ENCODE measurements at places on chromosomes 16 and 17. TPM values are rescaled to one million over a fixed set of nuclear protein-coding genes. Genes with fewer than 3 reads are reported as not detected.

DNA sequence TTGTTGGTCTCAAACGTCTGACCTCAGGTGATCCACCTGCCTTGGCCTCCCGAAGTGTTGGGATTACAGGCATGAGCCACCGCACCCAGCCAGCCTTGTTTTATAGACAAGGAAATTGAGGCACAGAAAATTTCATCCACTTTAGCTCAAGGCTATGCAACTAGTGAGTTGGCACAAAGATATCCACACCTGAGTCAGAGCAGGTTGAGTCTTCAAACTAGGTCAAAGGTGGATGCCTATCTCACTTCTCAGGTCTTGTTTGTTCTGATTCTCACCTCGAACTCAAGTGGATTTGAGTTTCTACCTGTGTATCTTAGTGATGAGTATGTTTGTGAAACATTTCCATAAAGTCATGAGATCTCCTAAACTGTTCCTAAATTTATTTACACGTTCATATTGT lies 35.6 kb upstream of the GAS7 start:
- H3K4me3 ChIP-seq, result no peak overlapping the region
- no peaks in the 10 kb centered on the region for H3K36me3 ChIP-seq
- H3K27me3 ChIP-seq, result no peaks in the 10 kb centered on the region
- no peaks in the 10 kb centered on the region for H3K4me1 ChIP-seq
- DNase-seq, result no peak
- no peak overlapping the region for H3K27ac ChIP-seq

DNA sequence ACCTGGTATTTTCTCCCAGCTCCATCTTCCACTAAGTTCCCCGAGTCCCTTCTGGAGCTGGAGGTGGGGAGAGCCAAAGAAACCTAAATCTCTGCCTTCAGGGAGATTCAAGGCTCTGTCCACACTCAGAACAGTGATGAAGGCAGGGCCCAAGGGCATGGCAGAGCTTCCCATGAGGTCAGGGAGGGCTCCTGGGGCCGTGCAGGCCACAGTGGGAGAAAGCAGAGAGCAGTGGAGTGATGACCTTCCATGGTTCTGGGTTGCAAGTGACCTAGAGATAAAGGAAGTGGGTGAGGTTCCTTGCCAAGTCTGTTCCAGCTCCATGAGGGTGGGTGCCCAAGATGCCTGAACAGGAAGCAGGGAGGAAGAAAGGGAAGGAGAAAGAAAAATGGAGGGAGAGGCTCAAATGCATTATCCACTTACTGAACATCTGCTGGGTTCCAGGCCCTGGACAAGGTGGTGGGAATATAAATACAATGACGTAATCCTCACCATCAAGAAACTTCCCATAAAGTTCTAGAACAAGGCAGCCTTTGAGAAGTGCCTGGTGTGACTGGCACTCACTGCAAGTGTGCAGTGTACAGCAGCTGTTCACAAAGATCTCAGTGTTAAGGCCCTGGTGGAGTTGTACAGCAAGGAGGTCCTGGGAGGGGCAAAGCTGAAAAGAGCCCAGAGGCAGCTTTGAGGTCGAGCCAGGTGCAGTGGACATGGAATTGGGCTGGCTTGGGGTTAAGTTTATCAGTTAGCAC lies 13.3 kb downstream of the TBKBP1 start:
- peak overlapping the region; percentile 85 for H3K27ac ChIP-seq
- peaks cover 58% of the 10 kb centered on the region for H3K4me1 ChIP-seq
- no peaks in the 10 kb centered on the region for H3K36me3 ChIP-seq

GRCh38 chr17:35238821-35239220 lies 4.1 kb upstream of the SLFN5 start:
- H3K27ac ChIP-seq, result peak overlapping the region; percentile 97
- no peaks in the 10 kb centered on the region for H3K27me3 ChIP-seq
- no peak for DNase-seq
- peaks cover 55% of the 10 kb centered on the region for H3K4me1 ChIP-seq
- peak overlapping the region; percentile 94 for H3K4me3 ChIP-seq

DNA sequence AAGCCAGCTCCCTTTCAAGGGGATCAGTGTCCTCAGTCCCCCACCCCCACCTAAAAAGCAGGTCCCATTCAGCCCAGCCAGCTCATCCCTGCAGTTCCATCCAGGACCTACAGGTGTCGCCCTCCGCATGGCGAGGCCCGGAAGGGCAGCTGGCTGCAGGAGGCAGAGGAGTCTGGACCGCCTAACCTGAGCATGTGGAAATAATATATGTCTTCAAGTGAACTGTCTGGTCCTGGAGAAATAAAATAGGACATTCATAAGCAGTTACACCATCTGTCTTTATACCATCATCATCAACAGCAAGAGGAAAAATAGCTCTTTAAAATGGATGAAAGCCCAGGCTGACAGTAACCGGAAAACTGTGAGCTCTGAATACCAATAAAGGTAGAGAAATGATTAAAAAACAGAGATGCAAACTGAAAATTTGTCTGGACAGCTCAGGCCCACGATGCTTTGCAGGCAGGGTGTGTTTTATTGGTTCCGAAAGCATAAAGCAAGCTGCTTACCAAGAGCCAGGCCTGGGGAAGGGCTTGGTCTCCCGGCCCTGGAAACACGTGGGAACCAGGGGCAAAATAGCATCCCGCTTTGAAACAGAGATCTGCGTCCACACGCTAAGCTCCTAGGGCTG lies 215.2 kb downstream of the ZFHX3 start:
- H3K4me3 ChIP-seq, result no peak overlapping the region
- DNase-seq, result peak; percentile 71
- no peak overlapping the region for H3K27ac ChIP-seq
- H3K36me3 ChIP-seq, result no peaks in the 10 kb centered on the region
- no peaks in the 10 kb centered on the region for H3K27me3 ChIP-seq

- H3K4me3 ChIP-seq, result no peak overlapping the region
- H3K27me3 ChIP-seq, result no peaks in the 10 kb centered on the region
- no peak overlapping the region for H3K27ac ChIP-seq
- no peak for DNase-seq
- peaks cover 49% of the 10 kb centered on the region for H3K36me3 ChIP-seq
Observed at GRCh38 chr17:1067282-1067956, 70.5 kb downstream of the TIMM22 start.

- no peak for DNase-seq
- H3K4me3 ChIP-seq, result no peak overlapping the region
- H3K27ac ChIP-seq, result no peak overlapping the region
- no peaks in the 10 kb centered on the region for H3K27me3 ChIP-seq
- H3K4me1 ChIP-seq, result no peaks in the 10 kb centered on the region
- H3K36me3 ChIP-seq, result no peaks in the 10 kb centered on the region
Observed at GRCh38 chr17:71511266-71511995, 609.4 kb upstream of the SOX9 start.

DNA sequence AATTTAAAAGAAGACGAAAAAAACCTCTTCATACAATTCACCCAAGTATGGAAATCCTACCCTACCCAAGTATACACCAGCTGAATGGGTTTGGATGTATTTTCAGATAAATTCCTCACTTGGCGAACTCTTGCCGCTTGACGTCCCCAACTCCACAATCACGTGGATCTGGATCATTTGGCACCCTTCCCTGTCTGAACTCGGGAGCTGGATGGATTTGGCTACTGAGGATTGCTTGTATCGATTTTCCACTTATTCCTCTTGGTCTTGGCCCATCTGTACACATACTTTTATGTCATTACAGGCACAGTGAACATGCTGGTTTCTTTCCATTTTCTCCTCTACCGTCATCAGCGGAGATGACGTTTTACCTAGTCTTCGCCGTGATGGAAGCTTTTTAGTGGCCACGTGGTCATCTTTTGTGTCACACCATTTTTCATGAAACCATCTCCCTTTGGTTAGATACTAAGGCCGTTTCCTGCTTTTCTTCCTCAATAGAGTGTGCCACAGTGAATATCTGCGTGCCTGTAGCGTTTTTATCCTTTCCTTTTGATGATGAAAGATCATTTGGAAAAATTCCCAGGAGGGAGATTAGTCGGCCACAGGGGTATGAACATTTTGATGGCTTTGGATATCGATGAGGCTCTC lies 47.1 kb downstream of the CMIP start:
- no peaks in the 10 kb centered on the region for H3K36me3 ChIP-seq
- no peak for DNase-seq
- H3K27me3 ChIP-seq, result no peaks in the 10 kb centered on the region
- H3K4me3 ChIP-seq, result no peak overlapping the region

DNA sequence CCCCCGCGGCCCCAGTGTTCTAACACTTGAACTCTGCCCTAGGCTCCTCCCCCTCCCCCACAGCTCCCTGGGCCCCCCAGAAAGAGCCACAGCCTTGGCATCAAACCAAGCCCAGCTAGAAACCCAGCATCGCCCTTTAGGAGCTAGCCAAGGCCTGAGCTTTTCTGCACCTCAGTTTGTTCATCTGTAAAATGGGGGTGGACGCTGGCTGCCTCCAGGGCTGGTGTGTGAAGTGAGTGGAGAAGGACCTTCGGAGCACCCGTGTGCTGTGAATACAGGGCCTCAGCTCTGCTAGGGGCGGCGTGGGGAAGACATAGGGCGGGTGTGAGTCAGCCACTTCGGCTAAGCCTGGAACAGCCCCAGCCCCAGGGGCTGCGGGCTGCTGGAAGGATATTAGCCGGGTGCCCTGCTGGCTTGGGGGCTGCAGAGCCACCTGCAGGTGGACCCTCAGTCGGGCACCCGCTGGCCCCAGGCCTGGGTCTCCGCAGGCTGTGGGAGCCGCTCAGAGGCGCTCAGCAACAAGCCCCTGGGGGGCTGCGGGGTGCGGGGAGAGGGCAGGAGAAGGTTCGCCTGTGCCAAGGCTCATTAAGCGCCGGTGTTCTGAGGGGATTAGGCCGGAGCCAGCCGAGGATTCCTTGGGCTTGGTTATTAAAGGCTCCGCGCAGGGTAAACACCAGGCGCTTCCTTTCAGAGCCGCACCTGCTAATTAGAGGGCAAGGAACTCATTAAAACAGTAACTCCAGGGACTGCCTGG lies 217.0 kb upstream of the CIBAR2 start:
- peaks cover 2% of the 10 kb centered on the region for H3K4me1 ChIP-seq
- H3K27me3 ChIP-seq, result peaks cover 8% of the 10 kb centered on the region
- H3K4me3 ChIP-seq, result no peak overlapping the region
- no peak for DNase-seq

DNA sequence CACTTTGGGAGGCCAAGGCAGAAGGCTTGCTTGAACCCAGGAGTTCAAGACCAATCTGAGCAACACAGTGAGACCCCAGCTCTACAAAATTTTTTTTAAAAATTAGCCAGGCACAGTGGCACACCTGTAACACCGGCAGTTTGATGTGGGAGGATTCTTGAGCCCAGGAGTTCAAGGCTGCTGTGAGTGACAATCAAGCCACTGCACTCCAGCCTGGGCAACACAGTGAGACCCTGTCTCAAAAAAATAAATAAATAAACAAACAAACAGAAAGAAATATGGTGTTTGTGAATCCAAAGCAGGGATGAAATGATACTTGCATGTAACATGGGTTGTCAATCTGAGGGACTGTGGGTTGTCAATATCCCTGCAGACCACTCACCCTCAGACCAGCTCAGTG lies 16.6 kb downstream of the FBXO31 start:
- H3K27me3 ChIP-seq, result no peaks in the 10 kb centered on the region
- no peak for DNase-seq
- H3K4me1 ChIP-seq, result peaks cover 43% of the 10 kb centered on the region
- H3K4me3 ChIP-seq, result no peak overlapping the region
- peak overlapping the region; percentile 31 for H3K27ac ChIP-seq
- peaks cover 5% of the 10 kb centered on the region for H3K36me3 ChIP-seq

- peaks cover 15% of the 10 kb centered on the region for H3K27me3 ChIP-seq
- peaks cover 42% of the 10 kb centered on the region for H3K4me1 ChIP-seq
- H3K27ac ChIP-seq, result peak overlapping the region; percentile 31
- H3K36me3 ChIP-seq, result peaks cover 3% of the 10 kb centered on the region
Observed at GRCh38 chr17:43020789-43021740, 1.1 kb downstream of the VAT1 start.

DNA sequence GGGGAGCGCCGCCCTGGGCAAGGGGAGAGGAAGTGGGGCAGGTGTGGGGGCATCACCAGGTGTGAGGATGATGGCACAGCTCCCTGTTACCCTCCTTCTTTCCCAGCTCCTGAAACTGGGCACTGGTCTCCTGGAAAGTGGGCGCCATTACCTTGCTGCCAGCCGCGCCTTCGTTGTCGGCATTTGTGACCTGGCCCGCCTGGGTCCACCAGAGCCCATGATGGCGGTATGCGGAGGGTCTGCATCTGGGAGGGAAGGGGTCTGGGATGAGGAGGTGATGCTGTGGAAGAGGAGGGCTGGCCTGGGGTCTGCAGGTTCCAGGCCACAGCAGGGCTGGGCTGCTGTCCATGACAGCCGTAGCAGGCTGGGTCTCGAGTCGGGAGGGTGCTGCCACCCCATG lies 5.5 kb downstream of the ACAP1 start:
- H3K4me1 ChIP-seq, result peaks cover 41% of the 10 kb centered on the region
- H3K36me3 ChIP-seq, result peaks cover 65% of the 10 kb centered on the region
- H3K27me3 ChIP-seq, result no peaks in the 10 kb centered on the region
- no peak overlapping the region for H3K27ac ChIP-seq

GRCh38 chr16:56776562-56776961 lies 46.6 kb downstream of the NUP93 start:
- peaks cover 37% of the 10 kb centered on the region for H3K4me1 ChIP-seq
- H3K4me3 ChIP-seq, result no peak overlapping the region
- DNase-seq, result no peak
- H3K27ac ChIP-seq, result no peak overlapping the region
- H3K27me3 ChIP-seq, result no peaks in the 10 kb centered on the region
- H3K36me3 ChIP-seq, result peaks cover 5% of the 10 kb centered on the region

- no peaks in the 10 kb centered on the region for H3K4me1 ChIP-seq
- H3K27ac ChIP-seq, result no peak overlapping the region
- no peak for DNase-seq
- peaks cover 34% of the 10 kb centered on the region for H3K27me3 ChIP-seq
- H3K36me3 ChIP-seq, result no peaks in the 10 kb centered on the region
Observed at GRCh38 chr17:62935098-62935497, 30.9 kb upstream of the TANC2 start.

- no peaks in the 10 kb centered on the region for H3K27me3 ChIP-seq
- H3K36me3 ChIP-seq, result peaks cover 1% of the 10 kb centered on the region
- peaks cover 60% of the 10 kb centered on the region for H3K4me1 ChIP-seq
- H3K4me3 ChIP-seq, result no peak overlapping the region
- DNase-seq, result no peak
- peak overlapping the region; percentile 75 for H3K27ac ChIP-seq
Observed at GRCh38 chr16:11235703-11235991, 20.4 kb downstream of the SOCS1 start.

- no peak overlapping the region for H3K4me3 ChIP-seq
- H3K27ac ChIP-seq, result no peak overlapping the region
- no peak for DNase-seq
- no peaks in the 10 kb centered on the region for H3K36me3 ChIP-seq
- H3K4me1 ChIP-seq, result no peaks in the 10 kb centered on the region
- no peaks in the 10 kb centered on the region for H3K27me3 ChIP-seq
Observed at GRCh38 chr17:15124746-15125145, 140.4 kb downstream of the PMP22 start.

GRCh38 chr17:81338274-81339190 lies 43.4 kb upstream of the SLC38A10 start:
- H3K4me3 ChIP-seq, result no peak overlapping the region
- H3K36me3 ChIP-seq, result no peaks in the 10 kb centered on the region
- no peaks in the 10 kb centered on the region for H3K4me1 ChIP-seq
- no peak overlapping the region for H3K27ac ChIP-seq
- peaks cover 23% of the 10 kb centered on the region for H3K27me3 ChIP-seq
- DNase-seq, result no peak

DNA sequence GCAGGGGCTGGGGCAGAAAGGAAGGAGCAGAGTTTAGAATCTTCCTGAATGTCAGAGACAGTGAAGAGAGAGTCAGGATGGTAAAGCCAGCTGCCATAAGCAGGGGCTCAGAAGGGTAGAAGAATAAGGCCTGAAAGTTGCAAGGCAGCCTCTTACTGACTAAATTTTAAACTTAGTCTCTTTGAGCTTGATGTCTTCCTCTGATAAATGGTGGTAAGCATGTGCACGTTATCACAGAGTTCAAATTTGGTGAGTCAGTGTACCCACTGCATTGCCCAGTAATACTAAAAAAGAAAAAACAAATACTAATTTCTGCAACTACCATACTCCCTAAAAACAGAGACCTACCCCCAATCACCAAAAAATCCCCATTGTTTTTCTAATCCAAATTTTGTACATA lies 45.2 kb downstream of the SIAH1 start:
- H3K4me1 ChIP-seq, result peaks cover 3% of the 10 kb centered on the region
- no peak overlapping the region for H3K27ac ChIP-seq
- H3K36me3 ChIP-seq, result peaks cover 60% of the 10 kb centered on the region

Gene LITAFD
- not detected for total RNA-seq
